ENCODE measurements at places on chromosomes 2 and 18. TPM values are rescaled to one million over a fixed set of nuclear protein-coding genes. Genes with fewer than 3 reads are reported as not detected.

DNA sequence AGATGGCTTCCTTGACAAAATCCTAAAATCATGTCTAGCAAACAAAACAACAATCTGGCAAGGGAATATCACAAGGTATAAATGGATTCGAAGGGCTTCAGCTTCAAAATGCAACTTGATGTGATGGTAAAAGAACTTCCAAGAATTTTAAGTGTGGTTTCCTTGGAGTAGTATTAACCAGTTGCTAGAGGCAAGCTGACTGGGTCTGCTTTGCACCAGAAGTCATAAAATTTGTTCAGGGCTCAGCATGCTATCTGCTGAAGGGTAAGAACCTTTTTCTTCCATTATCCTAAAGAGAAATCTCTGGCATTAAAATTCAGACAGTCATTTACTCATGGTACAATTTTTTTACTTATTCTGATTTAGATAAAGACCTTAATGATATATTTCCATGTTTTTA lies 516.7 kb downstream of the TXNL1 start:
- DNase-seq = no peak

VAMP5 gene
- 15.7 TPM for total RNA-seq

PKDCC gene
- 121 TPM for total RNA-seq

CFAP221 gene
- total RNA-seq = 3.0 TPM

- no peak for DNase-seq
These were observed 1.5 kb downstream of the EXOC6B start for GRCh38 chr2:72824224-72824842.

All from tongue (tissue), 3 donors.